ENCODE measurements at places on chromosomes 7 and 10.

DNA sequence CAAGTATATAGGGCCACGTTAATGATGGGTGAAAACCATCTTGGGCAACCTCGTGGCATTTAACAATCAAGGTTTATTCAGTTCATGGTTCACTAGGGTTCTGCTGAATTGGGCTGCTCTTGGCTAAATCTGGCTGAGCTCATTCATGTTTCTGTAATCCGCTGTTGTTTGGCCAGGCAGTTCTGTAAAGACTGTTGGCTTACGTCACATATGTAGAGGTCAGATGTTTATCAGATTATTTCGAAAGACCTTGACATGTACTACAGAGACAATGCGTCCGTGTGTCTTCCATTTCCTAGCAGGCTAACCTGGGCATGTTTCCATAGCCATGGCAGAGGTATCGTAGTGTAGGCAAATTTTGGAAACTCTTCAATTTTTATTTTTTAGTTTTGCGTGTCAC, 190.0 kb upstream of the ZWINT start:
- DNase-seq, result no peak

DNA sequence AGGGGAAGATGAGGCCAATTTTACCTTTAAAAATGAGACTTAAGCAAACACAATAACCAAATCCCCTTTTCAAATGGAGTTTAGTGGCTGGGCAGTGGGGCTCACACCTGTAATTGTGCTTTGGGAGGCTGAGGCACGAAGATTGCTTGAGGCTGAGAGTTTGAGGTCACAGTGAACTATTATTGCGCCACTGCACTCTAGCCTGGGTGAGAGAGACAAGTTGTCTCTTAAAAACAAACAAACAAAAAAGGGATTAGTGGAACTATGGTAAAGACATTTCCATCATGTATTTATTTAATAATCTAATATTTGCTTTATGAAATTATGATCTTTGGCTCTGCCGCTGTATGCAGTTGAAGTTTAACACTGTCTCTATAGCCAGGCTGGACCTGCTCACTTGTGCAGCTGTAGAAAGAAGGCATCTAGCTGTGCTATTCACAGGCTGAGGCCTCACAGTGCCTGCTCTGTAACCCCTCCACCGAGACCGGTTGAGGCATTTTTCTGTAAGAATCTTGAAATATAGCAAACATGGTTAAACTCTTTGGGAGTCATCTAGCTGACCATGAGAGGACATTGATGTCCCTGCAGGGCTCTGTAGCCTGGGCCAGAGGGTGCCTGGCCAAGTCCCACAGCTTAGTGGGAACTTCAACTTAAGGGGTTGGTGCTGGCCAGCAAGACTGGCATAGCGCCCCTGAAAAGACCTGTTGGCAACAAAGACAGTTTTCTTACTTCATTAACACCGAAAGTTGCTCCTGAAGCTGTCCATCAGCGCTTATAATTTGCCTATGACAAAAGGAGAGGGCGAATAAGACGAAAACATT, 131.8 kb downstream of the BMPER start:
- no peak for DNase-seq

DNA sequence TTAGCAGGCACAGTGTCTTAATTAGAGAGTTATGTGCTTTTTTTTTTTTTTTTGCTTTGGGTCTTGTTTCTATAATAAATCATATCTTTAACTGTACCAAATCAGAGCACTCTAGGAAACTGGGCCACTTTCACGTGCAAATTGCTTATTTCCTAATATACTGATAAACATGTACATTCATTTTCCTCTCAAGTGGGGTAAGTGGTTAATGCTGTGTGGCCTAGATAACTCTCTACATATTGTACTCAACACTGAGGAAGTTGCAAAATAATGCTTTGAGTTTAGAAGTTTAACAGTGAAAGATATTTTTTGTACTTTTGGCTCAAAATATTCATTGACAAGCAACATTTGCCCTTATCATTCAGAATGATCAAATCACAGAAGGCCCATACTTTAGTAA, 115.9 kb upstream of the IFRD1 start:
- no peak for DNase-seq

DNA sequence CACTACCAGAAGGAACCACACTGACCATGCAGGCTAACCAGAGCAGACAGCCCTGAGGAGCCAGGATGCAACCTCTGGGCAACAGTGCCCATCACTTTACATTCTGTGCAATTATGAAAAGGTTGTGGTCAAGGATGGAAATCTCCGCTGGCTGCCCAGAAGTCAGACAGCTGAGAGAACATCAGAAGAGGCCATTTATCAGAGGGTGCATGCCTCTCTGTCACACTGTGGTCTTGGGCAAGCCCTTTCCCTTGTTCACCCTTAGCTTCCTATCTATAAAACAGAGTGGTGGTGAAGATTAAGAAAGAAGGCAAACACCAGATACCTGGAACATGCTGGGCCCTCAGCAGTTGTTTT, 120.7 kb upstream of the GDF10 start:
- DNase-seq, result no peak

DNA sequence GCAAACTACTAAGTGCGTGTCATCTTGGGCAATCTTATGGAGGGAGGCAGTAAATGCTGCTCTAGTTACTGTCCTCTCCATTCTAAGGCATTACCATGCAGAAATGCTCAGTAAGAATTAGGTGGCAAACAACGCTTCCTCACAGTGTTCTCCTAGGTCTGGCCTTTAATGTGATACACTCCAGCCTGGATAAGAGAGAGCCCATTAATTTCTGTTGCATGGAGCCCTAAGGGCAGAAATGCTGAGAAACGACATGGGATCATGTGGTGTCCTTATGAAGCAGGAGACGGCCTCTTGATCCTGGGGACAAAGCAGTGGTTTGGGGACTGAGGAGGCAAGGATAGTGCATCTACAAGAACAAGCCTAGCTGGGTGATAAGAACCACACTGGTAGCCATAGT, 44.0 kb downstream of the SLC25A13 start:
- DNase-seq, result no peak

Data from activated naive CD4-positive, alpha-beta T cell treated with anti-CD3 and anti-CD28 coated beads, Interleukin-2, amount 50 U/mL, for 16 hours (primary cell).